Pons (tissue), 1 donor: ENCODE measurements at places on chromosomes 12 and 14.
A peak's percentile ranks its signal among the peaks of the same experiment; 100 is the strongest.

GRCh38 chr14:102882226-102882906, 40.1 kb upstream of the AMN start:
- DNase-seq: no peak

GRCh38 chr12:130601327-130601726, 114.8 kb downstream of the RIMBP2 start:
- DNase-seq: no peak

- DNase-seq: no peak
Observed at GRCh38 chr12:72543777-72544467, 271.8 kb downstream of the TRHDE start.

- DNase-seq: no peak
Observed at GRCh38 chr14:59283361-59283760, 94.9 kb downstream of the DAAM1 start.

DNA sequence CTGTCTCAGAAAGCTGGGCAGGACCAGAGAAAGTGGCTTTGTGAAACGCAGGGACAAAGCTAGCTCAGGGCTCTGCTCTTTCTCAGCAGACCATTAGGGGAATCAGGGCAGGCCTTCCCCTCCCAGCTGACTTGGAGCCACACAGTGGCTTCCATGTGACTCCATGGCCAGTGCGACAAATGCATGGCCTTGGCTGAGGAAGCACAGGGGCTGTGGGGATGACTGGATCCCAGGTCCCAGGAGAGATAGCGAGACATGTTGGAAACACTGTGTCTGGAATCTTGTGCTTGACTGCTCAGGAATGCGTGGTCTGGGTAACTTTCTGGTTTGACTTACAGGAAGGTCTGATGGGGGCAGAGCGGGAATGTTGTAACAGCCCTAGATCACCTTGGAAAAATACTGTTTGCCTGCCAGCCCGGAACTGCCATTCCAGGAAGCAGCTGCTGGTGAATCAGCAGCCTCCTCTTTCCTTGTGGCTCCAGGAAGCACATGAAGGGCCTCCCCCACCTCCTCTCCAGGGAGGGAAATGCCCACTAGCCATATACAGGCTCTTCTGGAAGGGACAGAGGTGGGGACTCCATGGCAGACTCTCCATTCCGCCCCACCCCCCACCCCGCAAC, 133.5 kb upstream of the HIF1A start:
- no peak for DNase-seq

- DNase-seq: no peak
Observed at GRCh38 chr12:58301038-58301729, 359.8 kb downstream of the ATP23 start.

DNA sequence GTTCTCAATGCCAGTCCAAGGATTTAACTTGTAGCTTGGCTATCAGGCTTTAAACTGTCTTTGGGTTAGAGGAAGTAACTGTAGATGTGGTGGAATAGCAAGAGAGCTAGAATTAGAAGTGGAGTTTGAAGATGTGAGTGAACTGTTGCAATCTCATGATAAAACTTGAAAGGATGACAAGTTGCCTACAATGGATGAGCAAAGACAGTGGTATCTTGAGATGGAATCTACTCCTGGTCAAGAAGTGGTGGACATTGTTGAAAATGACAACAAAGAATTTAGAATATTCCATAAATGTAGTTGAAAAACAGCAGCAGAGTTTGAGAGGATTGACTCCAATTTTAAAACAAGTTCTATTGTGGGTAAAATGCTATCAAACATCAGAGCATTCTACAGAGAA, 199.0 kb downstream of the DUSP6 start:
- peak; percentile 35 for DNase-seq

GRCh38 chr14:35534208-35534872, 376 bp downstream of the INSM2 start:
- DNase-seq: no peak

GRCh38 chr12:131242741-131243496, 289.2 kb downstream of the ADGRD1 start:
- no peak for DNase-seq

- DNase-seq: peak; percentile 61
Observed at GRCh38 chr14:52551696-52552062, 626 bp downstream of the TXNDC16 start.

DNA sequence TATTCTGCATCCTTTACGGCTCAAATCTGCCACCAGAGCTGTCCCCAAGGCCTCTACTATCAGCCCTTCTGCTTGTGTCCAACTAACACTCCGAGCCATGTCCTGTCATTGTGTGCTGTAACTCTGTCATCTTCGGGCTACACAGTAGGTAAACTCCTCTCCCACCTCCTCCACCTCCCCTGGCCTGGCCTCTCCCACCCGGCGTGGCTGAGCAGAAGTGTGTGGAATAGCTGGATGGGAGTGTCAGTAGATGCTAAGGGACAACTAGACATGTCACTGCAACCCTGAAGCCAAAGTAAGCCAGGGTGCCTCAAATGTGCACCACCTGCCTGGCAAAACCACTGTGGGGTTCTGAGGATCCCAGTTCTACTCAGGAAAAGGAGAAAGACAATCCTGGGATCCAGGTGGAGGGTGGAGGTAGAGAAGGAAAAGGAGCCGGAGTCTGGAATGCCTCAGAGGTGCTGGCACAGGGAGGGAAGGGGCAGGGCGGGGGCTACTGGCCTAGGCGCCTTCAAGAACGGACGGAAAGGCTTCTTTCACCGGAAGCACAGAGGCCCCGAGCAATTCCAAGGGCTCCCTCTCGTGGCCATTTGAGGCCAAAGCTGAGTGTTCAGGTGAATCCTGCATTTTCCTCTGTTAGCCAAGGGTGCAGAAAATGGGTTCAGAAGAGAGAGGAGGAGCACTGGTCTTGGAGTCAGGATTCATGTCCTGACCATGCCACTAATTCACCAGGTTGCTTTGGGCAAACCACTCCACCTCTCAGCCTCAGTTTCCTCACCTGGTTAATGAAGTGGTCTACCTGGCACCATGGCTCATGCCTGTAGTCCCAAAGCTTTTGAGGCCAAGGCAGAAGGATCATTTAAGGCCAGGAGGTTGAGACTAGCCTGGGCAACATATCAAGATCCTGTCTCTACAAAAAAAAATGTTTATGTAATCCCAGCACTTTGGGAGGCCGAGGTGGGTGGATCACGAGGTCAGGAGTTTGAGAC, 20.5 kb upstream of the FAM181A start:
- peak; percentile 28 for DNase-seq

DNA sequence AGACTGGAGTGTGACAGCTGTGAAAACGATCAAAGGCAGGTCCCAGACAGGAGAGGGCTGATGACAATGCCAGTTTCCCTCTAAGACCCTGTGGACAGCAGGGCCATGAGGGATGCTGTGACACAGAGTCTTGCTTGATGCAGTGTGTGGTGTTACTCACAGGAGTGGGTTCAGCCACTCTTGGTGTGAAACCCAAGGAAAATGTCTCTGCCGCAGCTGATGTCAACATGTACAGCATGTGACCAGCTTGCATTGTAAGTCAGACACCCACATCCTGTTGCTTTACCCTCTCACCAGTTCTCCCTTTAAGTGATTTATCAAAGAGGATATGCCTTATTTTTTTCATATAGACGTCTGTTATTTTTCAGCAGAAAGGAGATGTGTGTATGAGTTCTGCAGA, 268.6 kb downstream of the BTG1 start:
- peak; percentile 67 for DNase-seq

DNA sequence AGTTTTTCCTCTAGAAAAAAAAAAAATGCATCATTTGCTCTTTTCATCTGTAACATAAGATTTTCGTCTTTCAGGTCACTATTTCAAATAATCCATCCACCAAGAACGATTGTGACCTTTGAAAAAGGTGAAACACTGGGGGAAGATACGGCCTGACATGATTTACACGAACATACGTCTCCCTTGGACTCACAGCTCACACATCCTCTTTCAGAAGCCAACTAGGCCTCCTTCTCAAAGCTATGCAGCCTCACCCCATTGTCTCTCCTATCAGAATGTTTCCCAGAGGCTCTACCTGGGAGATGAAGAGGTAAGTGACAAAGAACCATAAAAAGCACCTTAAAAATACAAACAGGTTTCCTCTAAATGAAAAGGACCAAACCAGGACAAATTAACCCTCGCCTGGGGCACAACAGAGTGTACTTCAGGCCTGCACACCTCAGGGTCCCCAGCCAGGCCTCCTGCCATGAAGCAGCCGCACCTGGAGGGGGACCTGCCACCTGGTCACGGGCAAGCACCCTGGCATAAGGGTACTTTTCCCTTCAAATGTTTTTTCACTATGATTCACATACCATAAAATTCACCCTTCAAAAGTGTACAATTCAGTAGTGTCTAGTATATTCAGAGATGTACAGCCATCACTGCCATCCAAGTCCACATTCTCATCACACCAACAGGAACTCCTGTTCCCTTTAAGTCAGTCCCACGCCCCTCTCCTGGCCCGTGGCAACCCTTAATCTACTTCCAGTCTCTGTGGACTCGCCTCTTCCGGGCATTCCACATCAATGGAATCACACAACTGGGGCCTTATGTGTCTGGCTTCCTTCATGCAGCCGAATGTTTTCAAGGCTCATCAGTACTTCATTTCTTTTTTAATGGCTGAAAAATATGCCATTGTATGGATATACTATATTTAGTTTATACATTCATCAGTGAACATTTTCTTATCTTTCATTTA, 5.4 kb downstream of the SLC15A4 start:
- DNase-seq: no peak

DNA sequence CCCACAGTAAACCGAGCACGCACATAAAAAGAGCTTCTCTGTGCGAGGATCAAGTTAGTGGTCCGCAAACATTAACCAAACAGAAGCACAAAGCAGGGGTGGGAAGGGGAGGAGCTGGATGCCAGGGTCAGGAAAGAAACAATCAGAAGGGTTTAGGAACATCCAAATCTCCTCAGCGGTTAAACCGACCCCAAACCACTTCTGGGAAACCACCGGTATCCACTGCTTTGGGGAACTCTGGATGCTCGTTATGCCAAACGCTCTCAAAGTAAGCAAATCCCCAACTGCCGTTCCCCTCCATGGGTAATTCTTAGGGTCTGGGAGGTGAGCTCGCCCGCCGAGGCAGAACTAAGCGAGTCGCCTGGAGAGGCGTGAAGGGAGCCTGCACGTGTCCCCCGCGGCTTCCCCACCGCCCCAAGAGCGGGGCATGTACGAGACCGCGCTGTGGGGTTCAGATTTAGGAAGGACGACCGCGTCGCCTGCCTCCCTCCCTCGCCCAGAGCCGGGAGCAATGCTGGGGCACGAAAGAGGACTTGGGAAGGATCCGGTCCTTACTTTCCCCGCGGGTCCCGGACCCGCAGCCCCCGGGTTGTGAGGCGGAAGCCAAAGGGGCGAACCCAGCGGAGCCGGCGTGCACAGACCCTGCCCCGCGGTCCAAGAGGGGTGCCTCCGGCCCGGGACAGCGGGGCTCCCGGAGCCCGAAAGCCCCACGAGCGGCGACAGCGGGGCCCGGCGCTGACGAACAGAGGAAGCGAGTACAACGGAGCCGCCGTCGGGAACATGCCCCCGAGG, 711 bp downstream of the SBNO1 start:
- no peak for DNase-seq

DNA sequence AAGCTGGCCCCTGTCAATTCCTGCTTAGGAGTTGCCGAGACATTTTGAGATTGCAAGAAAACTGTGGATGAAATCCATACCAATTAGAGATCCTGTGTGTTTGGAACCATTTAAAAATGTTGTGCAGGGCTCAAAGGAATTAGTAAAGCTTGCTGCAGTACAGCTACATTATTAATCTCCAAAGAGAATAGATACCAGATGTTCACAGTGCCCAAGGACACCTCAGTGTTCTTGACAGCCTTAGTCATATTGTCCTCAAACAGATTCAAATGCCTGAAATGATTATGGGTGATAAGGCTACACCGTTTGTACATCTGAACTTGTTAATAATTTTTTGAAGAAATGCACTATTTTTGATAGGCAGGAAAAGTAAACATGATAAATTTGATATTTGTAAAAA, 164.6 kb downstream of the MSRB3 start:
- DNase-seq: no peak

DNA sequence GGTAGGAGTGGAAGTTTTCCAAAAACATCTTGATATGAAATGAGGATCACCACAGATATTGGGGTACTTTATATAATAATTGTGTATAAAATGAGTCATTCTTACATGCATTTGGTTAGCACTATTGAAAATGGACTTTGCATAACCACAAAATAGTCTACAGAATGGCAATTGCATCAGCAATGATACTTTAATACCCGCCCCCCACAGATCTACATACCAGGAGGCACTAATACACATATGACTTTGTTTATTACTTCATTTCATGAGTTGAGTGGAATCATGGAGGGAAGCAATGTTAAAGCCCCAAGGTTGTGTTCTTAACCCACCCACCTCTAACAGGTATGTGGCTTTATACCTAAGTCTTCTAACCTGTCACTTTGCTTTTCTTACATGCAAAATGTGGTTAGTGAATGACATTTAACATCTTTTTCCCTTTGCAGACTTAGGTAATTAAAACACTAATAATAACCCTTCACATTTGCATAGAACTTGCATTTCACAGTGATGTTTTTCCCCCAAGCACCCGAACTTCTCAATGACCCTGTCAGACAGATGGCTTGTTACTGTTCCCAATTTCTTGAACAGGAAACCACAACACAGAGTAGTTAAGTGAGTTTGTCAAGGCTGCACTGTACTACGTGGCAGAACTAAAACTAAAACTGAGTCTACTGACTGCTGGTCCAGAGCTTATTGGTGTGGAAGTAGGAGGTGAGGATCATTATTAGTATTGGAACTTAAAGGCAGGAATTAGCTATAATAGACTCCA, 101.9 kb downstream of the NPAS3 start:
- DNase-seq: no peak

GRCh38 chr12:6226002-6226678, 25.9 kb downstream of the CD9 start:
- peak; percentile 79 for DNase-seq

GRCh38 chr14:96088481-96088880, 49.3 kb downstream of the C14orf132 start:
- DNase-seq: no peak

DNA sequence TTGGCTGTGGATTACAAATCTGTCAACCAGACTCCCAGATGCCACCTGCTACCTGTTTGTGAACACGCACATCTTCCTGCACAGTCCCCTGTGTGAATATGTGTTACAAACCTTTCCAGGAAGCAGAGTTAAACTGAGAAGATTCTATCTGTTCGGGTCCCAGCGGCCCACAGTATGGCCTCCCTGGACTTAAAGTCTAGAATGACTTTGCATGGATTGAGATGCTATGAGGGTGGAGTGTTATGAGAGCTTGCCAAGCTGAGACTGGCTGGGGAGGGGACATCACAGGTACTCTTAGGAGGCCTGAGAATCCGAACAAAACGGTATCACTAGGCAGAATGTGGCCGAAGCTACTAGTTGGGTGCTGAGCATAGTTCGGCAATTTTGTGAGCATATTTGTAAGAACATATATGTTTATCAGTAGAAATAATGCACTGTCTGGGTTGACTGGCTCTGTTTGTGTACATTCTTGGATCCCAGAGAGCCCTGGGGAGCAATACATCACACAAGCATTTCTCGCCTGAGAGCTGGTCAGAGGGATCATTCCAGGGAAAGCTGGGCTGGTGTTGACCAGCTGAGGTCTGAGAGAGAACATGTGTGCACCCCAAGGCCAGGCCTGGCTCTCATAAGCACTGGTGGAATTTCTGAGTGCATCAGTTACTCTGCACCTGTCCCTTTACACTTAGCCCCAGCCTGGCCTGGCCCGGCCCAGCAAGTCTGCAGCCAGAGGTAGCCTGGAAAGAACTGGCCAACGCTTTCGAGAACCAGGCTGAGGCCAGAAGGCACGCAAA, 29.8 kb upstream of the LTBP2 start:
- no peak for DNase-seq

- DNase-seq: peak; percentile 53
Observed at GRCh38 chr12:20549108-20549719, 145.9 kb upstream of the SLCO1C1 start.

GRCh38 chr14:73780896-73781295, 66.7 kb upstream of the PNMA1 start:
- no peak for DNase-seq

- DNase-seq: no peak
Observed at GRCh38 chr12:102462795-102463465, 17.4 kb downstream of the IGF1 start.
